Activated B cell treated with CpG ODN at 0.5 μM for 24 hours (primary cell): ENCODE measurements at places on chromosomes 13 and 19.

DNA sequence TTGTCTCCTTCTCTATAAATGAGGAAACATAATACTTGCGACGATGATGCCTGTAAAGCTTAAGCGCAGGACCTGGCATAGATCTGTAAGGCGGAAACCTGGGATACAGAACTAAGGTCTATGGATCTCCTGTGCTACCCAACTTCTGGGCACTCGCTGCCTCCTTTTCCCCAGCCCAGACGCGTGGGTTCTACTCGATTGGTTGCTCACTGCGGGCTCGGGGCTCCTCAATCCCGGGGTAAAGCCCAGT is 615 bp upstream of the PSMC4 start:
- DNase-seq, result no peak

DNA sequence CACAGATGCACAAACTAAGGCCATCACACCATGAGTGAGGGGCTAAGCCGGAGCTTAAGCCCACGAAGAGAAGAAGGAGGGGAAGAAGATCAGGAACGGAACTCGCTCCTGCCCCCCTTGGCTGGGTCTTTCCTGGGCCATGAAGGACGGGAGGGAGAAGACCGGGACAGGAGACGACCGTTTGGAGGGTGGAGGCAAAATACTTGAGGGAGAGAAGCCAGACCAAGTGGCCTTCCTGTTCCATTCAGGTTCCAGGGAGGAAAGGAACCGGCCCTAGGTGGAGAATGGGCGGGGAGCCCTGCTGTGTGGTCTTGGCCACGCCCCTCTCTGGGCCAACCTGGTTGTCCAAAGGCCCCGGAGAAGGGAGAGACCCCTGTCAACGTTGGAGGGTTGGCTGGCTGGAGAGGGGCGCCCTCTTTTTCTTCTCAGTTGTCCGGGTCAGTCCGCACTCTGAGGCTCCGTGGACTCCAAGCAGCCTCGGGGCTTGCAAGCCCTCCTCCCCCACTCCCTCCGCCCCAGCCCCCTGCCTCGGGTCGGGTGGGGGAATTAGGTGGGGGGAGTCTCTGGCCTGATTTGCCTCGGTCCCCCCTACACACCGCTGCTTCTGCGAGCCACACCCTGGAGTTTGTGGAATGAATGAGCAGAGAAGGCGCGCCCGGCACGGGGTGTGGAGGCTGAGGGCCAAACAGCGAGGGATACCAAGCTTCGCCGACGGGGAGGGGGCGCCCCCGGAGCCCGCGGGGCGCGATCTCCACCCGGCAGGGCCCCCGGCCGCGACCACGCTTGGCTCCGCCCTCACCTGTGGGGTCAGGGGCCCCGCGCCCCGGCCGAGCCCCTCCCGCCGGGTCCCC is 757 bp downstream of the FBN3 start:
- no peak for DNase-seq

- DNase-seq, result no peak
Observed at GRCh38 chr13:42812316-42812715, 30.9 kb downstream of the FAM216B start.

- no peak for DNase-seq
Observed at GRCh38 chr13:41148419-41149283, 16.0 kb upstream of the KBTBD6 start.

DNA sequence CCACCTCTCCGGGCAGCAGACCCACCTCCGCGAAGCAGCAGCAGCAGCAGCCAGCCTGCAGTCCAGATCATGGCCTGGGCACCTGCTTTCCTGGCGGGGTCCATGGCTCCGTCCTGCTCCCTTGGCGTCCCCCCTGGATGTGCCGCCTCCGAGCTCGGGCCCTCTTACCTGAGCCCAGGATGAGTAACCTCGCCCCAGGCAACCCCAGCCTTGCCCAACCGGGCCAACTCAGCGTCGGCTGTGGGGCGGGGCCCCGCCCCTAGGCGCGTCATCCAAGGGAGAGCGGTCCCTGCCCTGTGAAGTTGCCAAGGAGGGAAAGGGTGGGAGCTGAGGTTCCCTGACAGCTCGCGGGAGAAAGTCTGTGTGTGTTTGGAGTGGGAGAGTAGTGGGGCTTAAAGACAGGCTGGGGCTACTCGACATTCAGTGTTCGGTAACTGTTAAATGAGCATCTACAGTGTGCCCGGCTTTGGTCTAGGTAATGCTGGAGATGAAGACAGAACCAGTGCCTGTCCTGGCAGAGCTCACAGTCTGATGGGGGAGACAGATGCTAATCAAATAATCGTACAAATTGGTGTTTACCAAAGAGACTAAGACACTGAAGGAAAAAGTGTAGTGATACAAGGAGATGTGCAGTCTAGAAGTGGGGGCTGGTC is at the start of gene LYPD3:
Gene LYPD3 (minus strand): TSS at position 141 of the 653 bp plus-strand sequence. CDS start 37 bp downstream, at position 104.
- no peak for DNase-seq
